ENCODE measurements at places on chromosomes 2 and 18. TPM values are rescaled to one million over a fixed set of nuclear protein-coding genes. Genes with fewer than 3 reads are reported as not detected.

Gene DIPK1C
- polyA plus RNA-seq = 0.34 TPM

Gene GRB14
- polyA plus RNA-seq = 8.5 TPM

Gene ANKRD62
- polyA plus RNA-seq = not detected

Gene EFR3B
- polyA plus RNA-seq = 0.59 TPM

Gene SERPINB8
- 31.3 TPM for polyA plus RNA-seq

Gene UGT1A5
- polyA plus RNA-seq = not detected

GRCh38 chr2:230904856-230905447, 20.1 kb downstream of the GPR55 start:
- no peak for DNase-seq

DNA sequence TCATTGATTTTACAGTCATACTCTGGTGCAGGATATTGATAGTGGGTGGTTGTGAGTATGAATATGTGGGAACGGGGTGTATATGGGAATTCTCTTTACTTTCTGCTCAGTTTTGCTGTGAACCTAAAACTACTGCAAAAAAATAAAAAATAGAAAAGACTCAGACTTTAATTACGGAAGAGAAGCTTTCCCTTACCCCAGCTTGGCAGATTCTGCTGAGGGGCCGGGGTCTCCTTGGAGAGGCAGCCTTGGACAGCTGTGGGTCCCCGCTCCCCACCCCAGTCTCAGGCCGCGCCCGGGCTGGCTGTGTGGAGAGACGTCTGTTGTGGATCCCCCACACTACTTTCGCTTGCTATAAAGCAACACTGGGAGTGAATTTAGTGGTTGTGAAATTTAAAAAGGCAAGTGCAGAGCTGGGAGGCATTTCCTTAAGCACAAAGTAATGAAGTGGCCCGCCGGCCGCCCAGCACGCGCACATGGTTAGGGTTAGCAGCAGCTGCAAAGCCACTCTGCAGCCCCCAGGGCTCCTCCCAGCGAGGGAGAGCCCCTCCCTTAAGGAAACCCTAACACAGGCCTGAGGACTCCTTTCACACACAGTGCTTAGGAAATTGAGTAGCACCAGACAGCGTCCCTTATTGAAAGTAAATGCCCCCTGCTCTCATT, 102.4 kb downstream of the DDX1 start:
- DNase-seq = no peak

- DNase-seq = no peak
Measured at GRCh38 chr2:25029183-25029554, 12.7 kb upstream of the EFR3B start.

DNA sequence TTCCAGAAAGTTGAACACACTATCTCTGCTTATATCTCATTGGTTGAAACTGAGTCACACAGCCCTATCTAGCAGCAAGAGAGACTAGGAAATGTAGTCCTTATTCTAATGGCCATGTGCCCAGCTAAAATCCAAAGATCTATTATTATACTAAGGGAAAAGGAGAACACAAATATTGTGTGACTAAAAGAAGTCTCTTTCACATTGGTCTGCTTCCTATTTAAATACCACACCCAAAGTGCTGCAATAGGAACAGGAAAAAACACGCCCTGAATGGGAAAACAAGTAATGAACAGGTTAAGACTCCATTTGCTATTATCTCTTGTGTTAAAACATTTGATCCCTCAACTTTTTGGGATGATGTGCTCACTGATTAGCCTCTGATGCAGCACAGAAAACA, 86.8 kb upstream of the BARD1 start:
- no peak for DNase-seq

GRCh38 chr2:227826563-227826962, 12.9 kb downstream of the CCL20 start:
- no peak for DNase-seq

DNA sequence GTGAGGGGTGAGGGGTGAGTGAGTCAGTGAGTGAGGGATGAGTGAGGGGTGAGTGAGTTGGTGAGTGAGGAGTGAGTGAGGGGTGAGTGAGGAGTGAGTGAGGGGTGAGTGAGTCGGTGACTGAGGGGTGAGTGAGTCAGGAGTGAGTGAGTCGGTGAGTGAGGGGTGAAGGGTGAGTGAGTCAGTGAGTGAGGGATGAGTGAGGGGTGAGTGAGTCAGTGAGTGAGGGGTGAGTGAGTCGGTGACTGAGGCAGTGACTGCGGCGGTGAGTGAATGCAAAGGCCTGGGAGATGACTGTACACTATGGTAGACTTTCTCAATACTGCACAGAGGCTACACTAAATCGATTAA, 16.6 kb downstream of the THAP4 start:
- no peak for DNase-seq
